T follicular helper cell (primary cell): ENCODE measurements at places on chromosomes 5 and 9.

DNA sequence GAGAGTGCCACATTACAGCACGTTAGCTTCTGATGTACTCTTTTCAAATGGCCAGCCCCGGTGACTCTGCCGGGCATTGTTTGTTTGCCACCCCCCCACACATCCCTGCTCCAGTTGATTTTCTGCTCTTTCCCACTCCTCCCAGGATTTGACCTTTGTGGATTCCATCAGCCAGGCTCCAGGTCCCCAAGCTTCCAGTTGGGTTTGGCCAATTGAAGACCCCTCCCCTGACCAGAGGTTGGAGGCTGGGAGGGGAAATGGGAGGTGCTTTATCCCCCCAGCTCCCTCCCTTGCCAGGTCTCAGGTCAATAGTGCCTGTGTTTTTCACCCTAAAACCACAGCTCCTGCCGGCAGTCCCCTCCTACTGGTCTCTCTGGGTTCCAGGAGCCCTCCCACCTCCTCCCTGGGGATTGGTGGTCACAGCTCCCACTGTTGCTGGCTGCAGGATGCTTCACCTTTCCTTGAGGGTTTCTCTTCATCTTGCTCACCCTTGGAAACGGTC lies 34.9 kb downstream of the IRF1 start:
- DNase-seq: no peak

GRCh38 chr9:38768351-38768761 lies 48.4 kb upstream of the FAM240B start:
- no peak for DNase-seq

DNA sequence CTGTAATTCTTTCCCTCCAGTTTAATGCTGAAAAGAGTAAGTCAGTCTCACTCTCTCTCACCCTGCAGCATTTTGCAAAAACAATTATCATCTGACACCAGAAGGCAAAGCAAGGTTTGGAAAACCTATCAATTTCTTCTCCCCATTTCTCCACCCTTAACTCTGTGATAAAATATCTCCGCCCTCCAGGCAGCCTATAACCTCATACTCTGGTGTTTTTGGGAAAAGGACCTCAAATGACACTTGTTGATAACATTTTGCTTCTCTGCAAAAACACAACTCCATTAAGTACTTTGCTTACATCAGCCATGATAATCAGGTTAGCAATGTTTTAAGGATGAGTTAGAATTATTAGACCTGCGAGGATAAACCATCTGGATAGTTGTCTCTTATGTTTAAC lies 2.3 kb downstream of the ANKH start:
- no peak for DNase-seq

DNA sequence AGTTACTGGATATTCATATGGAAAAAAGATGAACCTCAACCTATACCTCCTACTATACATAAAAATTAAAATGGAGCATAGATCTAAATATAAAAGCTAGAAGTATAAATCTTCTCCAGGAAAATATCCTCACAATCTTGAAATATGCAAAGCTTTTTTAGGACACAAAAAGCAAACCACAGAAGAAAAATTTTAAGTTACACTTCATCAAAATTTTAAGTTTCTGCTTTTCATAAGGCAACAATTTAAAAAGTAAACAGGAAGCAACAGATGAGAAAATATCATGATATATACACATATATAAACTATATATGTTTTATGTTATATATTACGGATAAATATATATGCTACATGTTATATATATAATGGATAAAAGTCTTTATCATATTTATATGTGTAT lies 157.5 kb downstream of the ADAMTS6 start:
- no peak for DNase-seq

- no peak for DNase-seq
Observed at GRCh38 chr9:126665644-126666035, 51.9 kb downstream of the LMX1B start.

- no peak for DNase-seq
Observed at GRCh38 chr9:95497772-95498171, 19.0 kb downstream of the PTCH1 start.

DNA sequence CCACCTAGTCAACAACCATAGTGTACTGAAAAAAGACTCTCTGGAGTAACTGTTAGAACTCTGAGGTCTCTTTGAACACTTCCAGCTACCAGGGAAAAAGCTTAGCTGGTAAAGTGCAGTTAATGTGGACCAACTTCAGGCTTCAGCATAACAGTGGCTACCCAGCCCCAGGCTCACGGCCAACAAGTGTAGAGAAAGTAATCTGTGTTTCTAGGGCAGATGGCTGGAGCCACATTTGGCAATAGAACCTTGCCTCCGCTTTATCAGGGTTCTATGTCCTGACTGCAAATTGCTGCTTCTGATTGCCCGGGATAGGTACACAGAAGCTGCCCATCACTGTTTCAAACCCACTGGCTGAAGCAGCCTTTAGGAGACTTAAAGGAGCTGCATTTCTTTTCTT lies 76.0 kb upstream of the SIMC1 start:
- no peak for DNase-seq

- DNase-seq: no peak
Observed at GRCh38 chr5:1983401-1983800, 100.7 kb upstream of the IRX4 start.

DNA sequence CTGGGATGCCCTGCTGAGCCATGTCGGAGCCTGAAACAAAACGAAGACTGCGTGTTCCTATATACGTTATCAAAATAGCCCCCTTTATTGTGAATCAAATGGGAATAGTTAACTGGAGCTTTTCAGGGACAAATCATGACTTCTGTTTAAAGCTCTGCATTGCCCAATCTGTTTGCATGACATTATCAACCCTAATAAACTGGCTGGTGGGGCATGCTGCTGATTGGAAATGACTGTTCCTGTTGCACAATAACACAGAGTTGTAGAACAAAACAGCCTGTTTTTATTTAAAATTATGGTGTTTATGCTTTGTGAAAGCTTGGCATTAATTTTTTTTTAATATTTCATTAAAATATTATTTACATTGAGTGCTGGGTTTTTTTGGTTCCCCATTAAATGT lies 215.5 kb downstream of the TMEM167A start:
- DNase-seq: no peak

- no peak for DNase-seq
Observed at GRCh38 chr9:29198861-29199260, 1625.6 kb upstream of the C9orf72 start.

- DNase-seq: no peak
Observed at GRCh38 chr9:115746496-115746895, 407.1 kb upstream of the PAPPA start.

- DNase-seq: no peak
Observed at GRCh38 chr5:147225938-147226337, 8.9 kb upstream of the STK32A start.

- no peak for DNase-seq
Observed at GRCh38 chr5:73728493-73729273, 102.7 kb downstream of the ARHGEF28 start.

DNA sequence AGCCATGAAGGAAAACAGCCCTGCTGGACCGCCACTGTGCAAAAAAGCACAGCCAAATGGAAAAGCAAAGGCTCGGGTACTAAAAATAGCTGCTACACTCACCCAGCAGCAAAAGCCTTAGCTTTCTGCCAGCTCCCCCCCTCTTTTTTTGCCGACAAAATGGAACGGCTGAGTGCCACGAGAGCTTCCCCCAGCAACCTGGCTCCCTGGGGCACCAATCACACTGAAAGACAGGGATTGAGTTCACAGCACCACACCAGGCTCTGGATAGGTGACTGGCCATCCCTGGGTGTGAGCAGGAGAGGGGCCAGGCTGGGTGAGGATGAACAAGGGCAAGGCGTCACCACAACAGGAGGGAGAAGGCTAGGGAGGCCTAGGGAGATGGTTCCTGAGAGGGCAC lies 66.7 kb downstream of the SIL1 start:
- no peak for DNase-seq

DNA sequence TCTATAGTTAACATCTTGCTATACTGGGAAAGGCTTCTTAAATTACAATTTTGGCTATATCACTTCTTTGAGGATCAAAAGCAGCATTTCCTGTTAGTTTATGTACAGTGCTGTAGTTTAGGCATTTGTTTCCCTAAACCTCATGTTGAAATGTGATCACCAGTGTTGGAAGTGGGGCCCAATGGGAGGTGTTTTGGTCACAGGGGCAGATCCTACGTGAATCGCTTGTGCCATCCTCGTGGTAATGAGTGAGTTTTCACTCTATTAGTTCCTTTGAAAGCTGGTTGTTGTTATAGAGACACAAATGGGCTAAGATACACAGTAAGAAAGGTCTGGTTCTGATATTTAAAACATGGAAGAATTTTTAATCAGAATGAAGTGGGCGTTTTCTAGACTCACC lies 5.8 kb downstream of the ACTL7A start:
- no peak for DNase-seq

DNA sequence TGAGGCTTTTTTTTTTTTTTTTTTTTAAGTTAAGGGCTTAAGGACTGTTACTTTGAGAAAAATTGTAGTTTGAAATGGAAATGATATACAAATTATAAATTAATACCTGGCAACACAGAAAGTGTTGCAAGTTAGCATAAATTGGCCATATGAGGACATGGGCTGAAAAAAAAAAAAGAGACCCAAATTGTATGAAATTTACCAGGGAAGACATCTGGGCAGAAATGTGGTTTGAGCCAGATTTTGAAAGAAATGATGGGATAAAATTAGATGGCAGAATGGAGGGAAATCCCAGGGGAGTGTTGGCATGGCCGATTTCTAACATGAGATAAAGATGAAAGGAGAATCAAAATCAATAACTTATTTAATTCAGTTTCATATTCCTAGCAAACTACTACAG lies 472.1 kb downstream of the CTNND2 start:
- no peak for DNase-seq

GRCh38 chr5:62649476-62650113 lies 71.0 kb downstream of the LRRC70 start:
- DNase-seq: no peak
